ENCODE measurements at places on chromosomes 7 and 10.

DNA sequence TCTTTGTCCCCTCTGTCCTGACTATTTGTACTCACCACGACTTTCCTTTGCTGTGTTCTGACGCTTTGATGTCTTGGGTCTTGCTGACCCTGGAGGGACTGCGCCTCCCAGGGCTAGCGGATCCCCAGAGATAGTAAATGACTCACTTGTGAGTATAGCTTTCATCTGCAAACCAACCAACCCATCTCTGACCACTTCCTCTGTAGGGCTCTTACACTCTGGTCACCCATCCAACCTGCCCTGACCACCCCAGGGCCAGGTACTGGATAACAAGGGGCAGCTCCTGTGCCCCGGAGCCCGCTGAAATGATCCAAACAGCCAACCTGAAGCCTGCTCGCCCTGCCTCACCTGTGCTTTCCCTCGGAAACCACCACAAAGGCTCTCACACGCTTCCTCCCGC, 125.2 kb upstream of the CARD11 start:
- no peak for DNase-seq

DNA sequence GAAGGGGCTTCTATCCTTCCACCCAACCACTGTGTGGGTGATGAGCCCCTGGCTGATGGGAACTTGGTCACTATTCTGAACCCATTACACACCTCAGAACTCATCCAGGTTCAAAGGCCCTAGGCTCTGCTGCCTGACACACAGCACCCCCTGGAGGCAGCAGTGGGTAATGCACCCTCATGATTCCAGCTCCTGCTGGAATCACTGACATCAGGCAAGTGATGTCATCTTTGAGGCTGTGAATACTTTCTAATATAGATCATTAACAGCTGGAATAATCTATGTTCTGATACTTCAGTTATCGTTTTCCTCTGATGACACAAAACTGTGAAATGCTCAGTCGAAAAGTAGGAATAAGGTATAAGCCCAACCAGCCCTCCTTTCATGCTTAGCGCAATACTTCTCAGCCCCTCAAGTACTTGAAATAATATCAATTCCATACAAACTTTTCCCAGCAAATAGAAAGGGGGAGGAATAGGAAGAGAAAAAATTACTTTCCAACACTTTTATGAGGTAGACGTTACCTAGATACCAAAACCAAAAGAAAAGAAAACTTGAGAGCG, 7.5 kb upstream of the RBP3 start:
- peak; percentile 17 for DNase-seq

DNA sequence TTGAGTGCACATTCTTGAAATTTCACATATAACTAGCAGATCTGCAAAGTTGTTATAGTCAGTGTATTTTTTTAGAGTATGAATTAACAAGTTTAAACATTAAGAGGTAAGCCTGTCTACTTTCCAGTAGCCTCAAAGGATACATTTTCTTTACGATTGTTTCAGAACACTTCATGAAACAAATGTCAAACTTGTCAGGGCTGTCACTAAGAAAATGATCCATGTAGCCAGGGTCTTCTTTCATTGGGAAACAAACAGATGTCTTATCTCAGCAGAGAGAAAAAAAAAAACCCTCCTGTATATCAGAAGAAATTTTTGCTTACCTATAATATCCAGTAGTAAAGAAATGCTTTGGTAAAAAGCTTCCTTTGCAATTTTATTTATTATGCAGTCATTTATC, 192.4 kb downstream of the PHF14 start:
- no peak for DNase-seq

- no peak for DNase-seq
Observed at GRCh38 chr10:59898125-59898835, 8.1 kb downstream of the CCDC6 start.

GRCh38 chr10:129440247-129440646, 26.8 kb upstream of the MGMT start:
- no peak for DNase-seq
